Activated naive CD4-positive, alpha-beta T cell treated with anti-CD3 and anti-CD28 coated beads, Interleukin-2, amount 50 U/mL, for 16 hours (primary cell): ENCODE measurements at places on chromosomes 6 and 20.

DNA sequence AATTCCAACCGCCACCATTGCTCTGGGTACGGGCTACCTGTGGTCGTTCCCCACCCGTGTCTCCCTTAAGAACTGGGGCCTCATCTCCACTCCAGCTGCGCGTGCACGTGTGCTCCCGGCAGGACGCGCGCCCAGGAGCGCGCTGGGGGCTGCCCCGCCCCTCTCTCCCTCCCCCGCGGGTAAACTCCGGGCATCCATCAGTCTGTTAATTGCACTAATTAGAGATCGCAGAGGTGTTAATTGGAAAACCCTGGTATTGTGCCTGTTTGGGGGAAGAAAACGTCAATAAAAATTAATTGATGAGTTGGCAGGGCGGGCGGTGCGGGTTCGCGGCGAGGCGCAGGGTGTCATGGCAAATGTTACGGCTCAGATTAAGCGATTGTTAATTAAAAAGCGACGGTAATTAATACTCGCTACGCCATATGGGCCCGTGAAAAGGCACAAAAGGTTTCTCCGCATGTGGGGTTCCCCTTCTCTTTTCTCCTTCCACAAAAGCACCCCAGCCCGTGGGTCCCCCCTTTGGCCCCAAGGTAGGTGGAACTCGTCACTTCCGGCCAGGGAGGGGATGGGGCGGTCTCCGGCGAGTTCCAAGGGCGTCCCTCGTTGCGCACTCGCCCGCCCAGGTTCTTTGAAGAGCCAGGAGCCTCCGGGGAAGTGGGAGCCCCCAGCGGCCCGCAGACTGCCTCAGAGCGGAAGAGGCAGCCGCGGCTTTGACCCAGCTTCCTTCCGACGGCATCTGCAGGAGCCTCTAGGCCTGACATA lies 14.4 kb downstream of the FOXP4 start:
- DNase-seq = peak; percentile 81

DNA sequence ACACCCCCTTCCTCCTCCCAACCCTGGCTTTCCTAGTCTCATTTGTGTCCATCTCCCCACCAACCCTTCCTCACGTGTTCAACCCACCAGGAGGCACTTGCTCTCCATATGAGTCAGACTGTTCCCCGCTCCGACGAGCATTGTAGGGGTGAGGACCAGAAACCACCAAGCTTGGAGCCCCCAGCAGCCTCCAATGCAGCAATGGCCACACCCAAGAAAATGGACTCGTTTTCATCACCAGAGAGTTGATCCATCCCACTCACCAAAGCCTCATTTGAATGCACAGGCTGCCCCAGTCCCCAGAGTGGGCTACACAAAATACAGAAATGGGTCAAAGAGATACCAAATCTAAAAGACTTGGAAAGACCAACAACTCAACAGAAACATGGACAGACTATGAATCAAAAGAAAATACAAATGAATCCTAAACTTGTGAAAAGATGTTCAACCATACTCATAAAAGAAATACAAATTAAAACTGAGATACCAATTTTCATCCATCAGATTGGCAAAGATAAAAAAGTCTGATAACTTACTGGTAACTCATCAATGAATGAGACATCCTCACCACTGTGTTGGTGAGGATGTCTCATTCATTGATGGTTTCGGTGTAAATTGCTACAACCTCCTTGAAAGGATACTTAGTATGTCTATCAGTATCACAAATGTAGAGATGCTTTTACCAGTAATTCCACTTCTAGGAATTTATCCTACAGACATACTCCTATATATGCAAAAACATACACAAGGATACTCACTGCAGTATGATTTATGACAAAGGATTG lies 68.1 kb downstream of the TRERF1 start:
- DNase-seq = no peak

DNA sequence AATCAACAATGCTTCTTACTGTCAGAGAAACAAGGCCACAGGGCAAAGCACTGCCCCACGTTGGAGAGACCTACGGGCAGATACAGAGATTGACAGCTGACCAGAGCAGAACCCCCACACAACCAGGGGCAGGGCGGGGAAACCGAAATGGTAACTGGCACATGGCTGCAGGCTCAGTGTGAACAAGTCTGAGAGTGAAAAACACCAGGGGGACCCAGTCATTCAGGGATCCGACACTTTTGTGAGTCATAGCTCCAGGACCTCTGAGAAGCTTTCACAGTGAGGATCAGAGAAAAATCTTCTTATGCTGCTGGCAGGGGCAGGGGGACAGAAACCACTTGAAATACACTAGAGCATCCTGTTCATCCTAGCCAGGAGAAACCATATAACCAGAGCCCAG lies 254.2 kb downstream of the C6orf118 start:
- no peak for DNase-seq

DNA sequence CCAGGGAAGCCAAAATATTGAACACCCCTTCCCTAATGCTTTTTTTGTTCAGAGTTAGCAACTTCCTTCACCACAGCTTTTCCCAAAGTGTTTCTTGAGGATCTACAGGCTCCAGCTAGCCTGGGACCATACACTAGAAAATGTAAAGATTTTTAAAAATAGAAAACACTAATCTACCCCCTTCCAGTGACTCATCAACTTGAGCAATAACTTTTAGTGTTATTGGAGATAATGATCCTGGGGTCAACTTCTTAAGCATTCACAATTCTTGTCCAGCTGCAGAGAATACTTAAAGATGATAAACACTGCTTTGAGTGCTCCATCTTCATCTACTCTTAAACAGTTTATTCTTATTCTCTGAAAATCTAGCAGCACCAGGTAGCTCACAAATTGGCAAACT lies 131.6 kb downstream of the COL9A1 start:
- no peak for DNase-seq

DNA sequence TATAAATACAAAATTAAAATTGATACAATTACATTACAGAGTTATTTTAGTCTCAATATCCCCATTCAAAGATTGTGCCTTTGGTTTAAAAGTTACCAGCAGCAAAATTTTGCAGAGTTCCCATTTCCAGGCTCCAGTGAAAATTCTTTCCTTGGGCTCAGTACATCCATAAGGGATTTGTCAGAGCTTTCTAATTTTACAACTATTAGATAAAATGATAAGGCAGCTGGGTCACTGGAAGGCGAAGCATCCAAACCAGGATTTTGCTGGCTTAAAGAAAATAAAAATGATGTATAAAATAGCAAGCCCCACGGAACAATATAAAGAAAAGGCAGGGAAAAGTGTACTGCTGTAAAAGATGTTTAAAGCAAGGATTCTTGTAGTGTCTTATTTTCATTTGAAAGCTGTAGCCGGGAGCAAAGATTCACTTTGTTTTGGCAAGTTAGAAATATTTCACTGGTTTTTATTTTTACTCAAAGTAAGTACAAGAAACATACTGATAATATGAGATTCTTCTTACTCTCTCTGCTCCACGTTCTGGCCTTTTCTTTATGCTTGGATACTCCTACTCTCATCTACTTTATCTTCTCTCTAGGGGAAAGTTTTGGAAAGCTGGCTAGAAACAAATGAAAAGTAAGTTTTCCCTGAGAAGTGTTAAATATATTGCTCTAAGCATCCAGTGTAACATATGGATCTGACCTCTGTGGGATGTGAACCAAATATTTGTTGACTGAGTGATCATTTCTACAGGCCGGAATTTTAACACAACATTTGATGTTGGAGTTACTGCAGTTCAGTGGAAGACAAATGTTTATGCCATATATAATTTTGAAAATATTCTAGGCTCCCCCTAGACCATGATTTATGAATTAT lies 488.4 kb downstream of the PHF3 start:
- DNase-seq = no peak
